Femur (tissue), 1 donor: ENCODE measurements at places on chromosomes 4 and X.
A peak's percentile ranks its signal among the peaks of the same experiment; 100 is the strongest.

GRCh38 chr4:22299678-22300077, 216.2 kb downstream of the ADGRA3 start:
- no peak for DNase-seq

GRCh38 chr4:106284227-106284626, 31.8 kb downstream of the TBCK start:
- DNase-seq, result no peak

- DNase-seq, result no peak
Measured at GRCh38 chr4:54359919-54360650, 131.0 kb downstream of the PDGFRA start.

DNA sequence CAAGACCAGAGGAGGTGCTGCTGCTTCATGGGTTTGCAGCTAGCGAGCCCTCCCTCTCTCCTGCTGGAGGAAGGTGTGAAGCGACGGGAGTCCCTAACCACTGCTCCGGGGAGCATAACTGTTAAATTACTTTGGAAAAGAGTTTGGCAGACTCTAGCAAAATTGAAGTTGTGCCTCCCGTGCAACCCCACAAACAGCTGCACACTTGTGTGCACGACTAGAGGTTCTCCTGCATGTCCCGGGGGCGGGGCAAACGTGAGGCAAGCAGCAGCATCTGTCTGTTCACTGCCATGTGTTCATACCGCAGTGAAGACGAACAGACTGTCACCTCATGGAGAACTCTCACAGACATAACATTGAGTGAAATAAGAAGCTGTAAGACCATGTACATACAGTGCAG, 34.5 kb downstream of the TNIP2 start:
- no peak for DNase-seq

DNA sequence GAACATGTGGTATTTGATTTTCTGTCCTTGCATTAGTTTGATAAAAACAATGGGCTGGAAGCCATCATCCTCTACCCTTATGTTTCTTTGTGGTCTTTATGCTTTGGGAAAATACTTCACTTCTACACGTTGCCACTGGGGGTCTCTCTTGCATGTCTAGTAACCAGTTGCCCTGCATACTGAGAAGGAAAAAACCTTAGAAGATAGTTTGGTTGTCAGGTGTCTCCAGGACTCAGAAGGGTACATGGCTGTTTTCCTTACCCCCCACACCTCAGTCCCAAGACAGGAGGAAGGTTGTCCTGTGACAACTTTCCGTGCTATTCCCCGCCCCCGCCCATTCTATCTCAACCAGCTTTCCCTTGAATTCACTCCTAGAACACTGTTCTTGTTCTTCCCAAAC, 62.1 kb upstream of the LANCL3 start:
- DNase-seq, result no peak

GRCh38 chr4:19195696-19196095, 1056.0 kb upstream of the SLIT2 start:
- DNase-seq, result no peak

GRCh38 chr4:103074744-103075434, 1.7 kb downstream of the SLC9B2 start:
- DNase-seq, result no peak

DNA sequence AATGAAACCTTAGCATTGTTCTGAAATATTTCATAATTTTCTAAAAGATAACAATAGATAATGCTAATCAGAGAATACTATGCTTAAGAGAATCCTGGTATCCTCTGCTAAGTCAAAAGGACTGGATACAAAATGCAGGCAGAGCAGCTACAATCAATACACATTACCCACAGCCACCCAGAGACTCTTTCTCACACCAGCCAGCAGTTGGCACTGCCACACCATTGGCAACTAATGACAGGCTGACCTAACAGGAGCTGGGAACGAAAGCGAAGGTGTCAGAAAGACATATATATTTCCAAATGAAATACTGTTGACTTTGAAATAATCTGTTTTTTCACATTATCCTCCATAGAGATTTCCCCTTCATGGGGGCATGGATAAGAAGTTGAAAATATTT, 122.6 kb upstream of the PLAC1 start:
- DNase-seq, result no peak

GRCh38 chr4:10666616-10667015, 18.0 kb downstream of the CLNK start:
- no peak for DNase-seq

DNA sequence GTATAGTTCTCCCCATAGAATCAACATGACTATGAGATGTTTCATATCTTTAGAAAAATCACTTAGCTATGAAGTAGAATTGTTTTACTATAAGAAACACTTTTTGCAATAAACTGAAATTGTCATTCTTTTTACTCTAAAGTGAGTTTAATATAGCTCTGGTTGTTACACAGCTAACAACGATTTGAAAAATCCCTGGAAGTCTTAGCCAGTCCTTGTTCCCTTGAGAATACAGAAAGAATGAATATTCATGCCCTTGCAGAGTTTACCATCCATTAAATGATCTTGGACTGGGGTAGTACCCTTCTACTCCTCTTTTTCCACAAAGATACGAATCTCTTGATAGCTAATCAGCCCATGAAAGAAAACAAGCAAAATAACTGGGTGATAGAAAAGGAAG, 141.8 kb downstream of the JADE1 start:
- no peak for DNase-seq

GRCh38 chr4:124191329-124191728, 521.2 kb downstream of the ANKRD50 start:
- no peak for DNase-seq

DNA sequence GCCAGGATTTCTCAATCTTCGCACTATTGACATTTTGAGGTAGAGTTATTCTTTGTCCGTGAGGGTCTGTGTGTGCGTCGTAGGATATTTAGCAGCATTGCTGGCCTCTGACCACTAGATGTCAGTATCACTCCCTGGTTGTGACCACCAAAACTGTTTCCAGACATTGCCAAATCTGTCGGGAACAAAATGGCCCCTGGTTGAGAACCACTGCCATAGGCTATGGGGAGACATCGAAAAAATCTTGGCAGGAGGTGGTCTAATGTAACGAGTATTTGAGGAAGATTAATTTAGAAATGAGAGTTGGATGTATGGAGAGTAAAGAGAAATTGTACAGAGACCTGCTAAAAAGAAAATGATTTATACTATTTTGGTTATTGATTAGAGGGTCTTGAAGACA, 108.4 kb downstream of the DOCK11 start:
- DNase-seq, result peak; percentile 47

DNA sequence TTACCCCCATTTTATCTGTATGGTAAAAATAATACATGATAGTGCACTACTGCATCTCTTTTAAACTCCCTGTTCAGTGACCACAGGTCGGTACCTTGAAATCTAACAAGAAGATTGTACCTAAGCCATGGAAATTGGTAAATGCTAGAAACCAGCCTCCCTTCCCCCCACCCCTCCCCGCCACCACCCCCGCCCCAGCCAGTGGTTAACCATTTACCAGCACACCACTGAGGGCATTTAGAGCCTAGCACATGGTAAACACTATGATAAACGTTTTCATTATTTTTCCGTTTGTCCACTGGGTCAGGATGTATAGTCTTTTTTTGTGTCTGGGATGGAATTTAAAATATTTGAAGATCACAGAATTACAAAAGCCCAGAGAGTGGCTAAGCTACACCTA, 703 bp upstream of the FTSJ1 start:
- no peak for DNase-seq
